T follicular helper cell (primary cell): ENCODE measurements at places on chromosomes 7 and 10.

GRCh38 chr7:85770332-85770731 is 583.5 kb upstream of the SEMA3D start:
- no peak for DNase-seq

DNA sequence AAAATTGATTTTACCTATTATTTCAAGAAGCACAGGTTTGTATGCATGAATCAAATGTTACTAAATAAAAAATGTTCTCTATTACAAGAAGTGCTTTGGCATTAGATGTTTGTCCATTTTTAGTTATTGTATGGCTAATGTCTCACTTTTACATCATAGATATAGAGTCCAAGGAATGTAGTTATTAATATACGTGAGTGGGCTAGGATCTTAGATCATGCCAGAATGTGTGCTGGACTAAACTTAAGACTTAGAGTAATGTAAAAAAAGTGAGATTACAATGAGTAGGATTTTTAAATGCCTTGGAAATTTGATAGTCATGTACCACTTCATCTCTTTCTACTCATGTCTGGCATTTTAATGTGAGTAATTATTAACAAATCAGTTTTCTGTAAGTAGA is 196.6 kb downstream of the ARL4A start:
- DNase-seq: no peak

GRCh38 chr7:50282813-50283605 is 21.5 kb upstream of the IKZF1 start:
- DNase-seq: no peak

DNA sequence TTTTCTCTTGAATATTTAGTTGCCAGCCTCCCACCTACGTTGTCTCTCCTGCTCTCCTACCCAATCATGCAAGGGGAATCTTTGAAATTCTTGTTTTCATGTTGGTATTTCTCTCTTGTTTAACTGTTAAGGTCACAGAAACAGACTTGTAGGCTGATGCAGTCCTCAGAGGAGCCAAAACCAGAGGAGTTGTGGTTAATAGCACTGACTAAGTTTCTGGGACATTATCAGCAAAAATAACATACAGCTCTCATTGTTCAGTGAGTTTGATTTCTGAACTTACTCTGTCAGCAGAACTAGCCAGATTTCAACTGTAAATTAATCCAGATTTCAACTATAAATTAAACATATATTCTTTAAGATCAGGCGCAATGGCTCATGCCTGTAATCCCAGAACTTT is 11.1 kb upstream of the CUL1 start:
- DNase-seq: no peak

GRCh38 chr10:1047937-1048336 is 982 bp downstream of the IDI1 start:
- DNase-seq: no peak

- DNase-seq: no peak
Observed at GRCh38 chr10:27710014-27710413, 35.6 kb downstream of the MKX start.

DNA sequence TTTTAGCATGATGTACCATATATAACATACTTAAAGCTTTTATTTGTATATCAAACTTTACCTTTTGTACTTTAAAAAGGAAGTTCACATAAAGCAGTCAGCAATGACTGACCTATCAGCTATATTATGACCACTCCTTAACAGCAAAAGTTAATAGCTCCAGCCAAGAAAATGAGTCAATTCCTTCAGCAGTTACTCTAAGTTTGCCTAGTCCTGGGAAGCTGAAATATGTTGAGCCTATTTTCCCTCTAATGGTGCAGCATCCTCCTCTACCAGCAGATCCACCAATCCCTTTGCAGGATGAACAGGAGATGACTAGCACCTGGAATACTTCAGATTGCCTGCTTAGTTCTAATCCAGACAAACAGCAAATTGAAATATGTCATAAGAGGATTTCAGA is 64.2 kb downstream of the CUL2 start:
- DNase-seq: no peak

GRCh38 chr10:86967481-86967941 is 771 bp upstream of the ADIRF start:
- no peak for DNase-seq

DNA sequence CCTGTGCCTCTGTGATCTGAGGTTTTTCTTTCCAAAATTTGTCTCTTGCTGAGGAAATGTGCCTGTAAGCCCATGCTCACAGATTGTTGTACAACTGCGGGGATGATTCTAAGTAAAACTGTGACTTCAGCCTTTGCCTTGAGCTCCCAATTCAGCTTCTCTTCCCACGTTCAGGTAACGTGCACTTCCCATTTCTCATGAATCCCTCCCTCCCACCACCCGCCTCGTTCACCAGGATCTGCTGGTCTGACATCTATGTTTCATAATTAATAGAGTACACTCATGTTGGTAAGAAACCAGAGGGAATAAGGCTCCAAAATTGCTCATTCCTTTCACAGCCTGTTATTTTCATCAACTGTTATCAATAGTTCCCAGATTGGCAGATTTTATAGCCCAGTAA is 332.6 kb upstream of the TPK1 start:
- no peak for DNase-seq

- no peak for DNase-seq
Observed at GRCh38 chr10:114674346-114674745, 16.3 kb upstream of the ABLIM1 start.

DNA sequence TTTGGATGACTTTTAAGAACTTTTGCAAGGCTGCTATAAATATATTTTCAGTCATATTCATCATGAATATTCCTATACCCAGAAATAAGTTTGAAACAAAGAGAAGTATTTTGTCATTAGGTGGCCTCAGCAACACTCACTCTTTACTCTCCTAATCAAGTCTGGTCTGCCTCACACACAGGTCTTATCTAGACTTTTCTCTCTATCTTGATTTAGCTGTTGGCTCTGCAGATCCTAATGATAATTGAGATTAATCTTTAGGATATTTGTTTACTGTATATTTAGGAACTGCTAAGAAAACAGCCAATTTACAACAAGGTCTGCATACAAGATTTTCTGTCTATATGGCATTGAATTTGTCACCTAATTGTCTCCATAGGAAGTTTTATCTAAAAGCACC is 297.6 kb downstream of the PTEN start:
- no peak for DNase-seq

GRCh38 chr7:55100544-55101327 is 81.9 kb downstream of the EGFR start:
- DNase-seq: no peak

DNA sequence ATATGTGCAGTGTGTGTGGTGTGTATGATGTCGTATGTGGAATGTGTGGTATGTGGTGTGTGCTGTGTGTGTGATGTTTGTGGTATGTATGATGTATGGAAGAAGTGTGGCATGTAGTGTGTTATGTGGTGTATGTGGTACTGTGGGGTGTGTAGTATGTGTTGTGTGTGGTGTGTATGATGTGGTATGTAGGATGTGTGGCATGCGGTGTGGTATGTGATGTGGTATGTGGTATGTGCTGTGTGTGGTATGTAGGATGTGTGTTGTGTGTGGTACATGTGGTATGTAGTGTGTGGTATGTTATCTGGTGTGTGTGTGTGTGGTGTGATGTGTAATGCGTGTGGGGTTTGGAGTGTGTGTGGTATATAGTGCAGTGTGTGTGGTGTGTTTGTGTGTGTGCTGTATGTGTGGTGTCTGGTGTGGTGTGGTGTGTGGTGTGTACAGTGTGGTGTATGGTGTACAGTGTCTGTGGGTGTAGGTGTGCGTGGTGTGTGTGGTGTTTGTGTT is 129.6 kb downstream of the ATP6V0E2 start:
- no peak for DNase-seq

DNA sequence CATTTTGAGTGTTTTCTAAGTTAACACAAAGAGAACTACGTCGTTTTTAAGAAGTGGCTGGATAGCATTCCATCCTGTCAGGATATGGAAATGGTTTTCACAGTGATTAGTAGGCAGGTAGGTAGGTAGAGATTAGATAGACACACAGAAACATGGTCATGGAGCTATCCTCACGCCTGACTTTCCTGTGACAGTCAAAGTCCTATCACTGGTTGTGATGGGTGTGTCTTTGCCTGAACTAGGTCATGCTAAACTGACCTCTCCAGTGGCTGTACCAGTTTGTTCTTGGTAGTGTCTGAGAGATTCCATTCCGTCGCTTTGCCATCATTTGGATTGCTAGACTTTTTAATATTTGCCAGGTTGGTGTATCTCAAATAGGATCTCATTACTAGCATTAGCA is 28.2 kb downstream of the FKBP6 start:
- DNase-seq: no peak

DNA sequence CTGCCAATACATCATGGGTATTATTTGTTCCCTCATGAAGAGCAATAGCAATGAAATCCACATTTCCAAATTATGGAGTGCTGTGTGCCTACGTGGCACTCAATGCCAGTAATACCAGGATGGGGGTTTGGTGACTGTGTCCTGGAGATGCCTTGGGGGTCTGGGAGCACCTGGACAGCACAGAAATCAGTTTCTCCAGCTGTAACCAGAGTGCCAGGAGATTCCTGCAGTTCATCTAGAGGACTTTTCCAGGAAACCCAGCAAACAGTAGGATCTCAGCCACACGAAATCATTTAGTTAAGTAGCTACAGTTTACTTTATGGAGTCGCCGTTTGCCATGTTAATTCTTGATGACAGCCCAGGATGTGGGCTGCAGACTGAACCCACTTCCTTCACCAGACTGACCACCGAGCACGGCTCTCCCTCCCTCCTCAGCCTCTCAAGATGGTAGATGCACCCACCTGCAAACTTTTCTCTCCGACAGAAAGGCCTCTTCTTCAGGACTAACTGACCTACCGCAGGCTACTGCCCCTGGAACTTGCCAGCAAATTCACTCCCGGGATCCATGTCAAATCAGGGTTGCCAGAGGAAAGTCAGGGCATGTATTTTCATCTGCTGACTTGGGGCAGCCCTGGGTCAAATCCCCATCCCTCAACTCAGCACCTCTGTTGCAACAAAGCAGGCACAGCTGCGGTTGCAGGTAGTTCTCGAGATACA is 30.3 kb downstream of the MKI67 start:
- no peak for DNase-seq

GRCh38 chr7:108282427-108282996 is 152.4 kb upstream of the LAMB4 start:
- DNase-seq: no peak

DNA sequence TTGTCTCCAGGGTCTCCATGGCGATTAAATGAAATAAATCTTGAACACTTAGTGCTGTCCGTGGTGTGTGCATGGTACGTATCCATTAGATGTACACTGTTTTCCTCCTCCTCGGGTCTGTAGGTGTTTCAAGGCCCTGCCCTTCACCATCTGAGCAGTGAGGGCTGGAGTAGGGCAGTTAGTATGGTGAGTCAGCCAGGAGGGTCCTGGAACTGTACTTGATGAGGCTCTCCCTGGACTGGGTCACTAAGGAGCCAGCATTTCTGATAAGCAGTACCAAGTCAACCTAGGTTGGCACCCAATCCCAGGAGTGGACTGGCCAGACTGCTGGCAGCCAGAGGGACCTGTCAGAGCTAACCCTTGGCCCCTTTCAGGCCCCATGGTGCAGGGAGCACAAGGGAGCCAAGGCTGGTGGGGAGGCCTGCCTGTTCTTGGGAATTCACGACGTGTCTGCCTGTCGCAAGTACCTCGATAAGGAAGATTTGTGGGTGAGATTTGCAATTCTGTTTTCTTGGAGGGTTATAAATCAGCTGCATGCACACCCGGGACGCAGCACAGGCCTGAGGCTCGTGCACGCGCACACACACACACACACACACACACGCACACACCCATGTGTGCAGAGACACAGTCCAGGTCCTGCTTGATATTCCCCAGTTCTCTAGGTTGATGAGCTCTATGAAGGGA is 114.2 kb downstream of the ZMIZ1 start:
- no peak for DNase-seq

DNA sequence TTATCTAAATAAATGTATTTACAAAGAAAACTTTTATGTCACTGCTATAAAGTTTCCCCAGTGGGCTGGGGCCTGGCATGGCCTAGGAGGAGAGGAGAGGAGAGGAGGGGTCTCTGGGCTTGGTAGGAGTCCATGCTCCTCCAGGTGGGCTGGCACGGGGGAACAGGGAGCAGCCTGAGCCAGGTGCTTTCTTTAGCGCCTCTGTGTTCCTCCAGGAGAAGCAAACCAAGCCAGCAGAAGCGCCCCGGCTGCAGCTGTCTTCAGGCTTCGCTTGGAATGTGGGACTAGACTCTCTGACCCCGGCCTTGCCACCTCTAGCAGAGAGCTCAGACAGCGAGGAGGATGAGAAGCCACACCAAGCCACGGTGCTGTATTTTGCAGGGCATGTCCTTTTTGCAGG is 10.6 kb downstream of the CALHM2 start:
- DNase-seq: no peak

DNA sequence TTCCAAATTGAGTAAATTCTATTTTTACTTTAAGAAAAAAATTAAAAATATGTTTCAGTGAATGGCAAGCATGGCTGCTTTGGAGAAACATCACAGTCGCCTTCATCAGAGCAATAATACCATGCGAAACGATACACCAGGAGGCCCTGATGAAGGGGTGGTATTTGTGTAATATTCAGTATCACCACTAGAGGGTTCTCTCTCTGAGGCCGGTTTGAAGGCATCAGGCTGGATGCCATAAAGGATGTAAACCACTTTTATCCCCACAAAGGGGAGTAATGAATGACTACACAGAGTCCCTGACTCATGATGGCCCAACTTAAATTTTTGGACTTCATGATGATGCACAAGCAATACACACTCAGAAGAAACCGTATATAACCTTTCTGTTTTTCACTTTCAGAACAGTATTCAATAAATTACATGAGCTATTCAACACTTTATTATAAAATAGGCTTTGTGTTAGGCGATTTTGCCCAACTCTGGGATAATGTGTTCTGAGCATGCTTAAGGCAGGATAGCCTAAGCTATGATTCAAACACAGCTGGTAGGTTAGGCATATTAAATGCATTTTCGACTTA is 95.5 kb downstream of the PPP1R17 start:
- no peak for DNase-seq

- no peak for DNase-seq
Observed at GRCh38 chr10:72567889-72568640, 57.8 kb downstream of the MICU1 start.

- DNase-seq: no peak
Observed at GRCh38 chr7:100736671-100737070, 3.3 kb downstream of the ZAN start.

DNA sequence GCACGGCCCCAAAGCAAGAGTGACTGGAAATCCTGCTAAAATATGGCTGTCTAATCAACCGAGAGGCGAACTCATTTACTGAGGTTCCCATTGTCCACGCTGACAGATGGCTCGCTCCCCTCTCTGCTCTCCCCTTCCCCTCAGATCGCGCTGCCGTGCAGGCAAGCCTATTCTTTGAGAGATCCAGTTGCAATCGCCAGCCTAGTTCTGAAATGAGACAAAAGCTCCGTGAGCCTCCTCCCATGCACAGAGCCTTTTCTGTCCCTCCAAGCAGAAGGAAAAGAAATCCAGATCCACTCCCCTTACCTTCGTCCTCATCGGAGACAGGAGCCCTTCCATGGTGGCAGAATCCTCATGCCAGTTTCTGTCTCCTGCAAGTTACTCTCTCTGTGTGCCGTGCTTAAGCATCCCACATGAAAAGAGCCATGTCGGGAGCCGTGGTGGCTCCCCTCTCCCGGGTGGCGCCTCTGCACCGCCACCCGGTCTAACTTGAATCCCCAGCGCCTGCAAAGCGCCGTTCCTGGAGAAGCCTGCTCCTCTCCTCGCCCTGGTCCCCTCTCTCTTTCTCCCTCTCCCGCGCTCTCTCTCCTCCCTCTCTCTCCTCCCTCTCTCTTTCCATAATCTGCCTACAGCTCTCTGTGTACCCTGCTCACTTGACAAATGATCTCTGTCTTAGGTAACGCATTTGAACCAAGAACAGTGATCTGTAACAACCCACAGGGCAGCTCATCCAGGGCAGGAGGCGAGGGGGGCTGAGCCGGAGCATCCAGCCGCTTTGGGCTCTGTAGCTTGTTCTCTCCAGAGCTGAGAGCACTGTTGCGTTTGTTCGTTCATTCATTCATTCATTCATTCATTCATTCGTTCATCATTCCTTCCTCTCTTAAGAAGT is 156.8 kb downstream of the FRMD4A start:
- no peak for DNase-seq
